ENCODE measurements at places on chromosomes 7 and 10.

- no peak for DNase-seq
These were observed 140.1 kb downstream of the HGF start for GRCh38 chr7:81629702-81630101.

GRCh38 chr7:141928146-141928844, 12.1 kb downstream of the OR9A4 start:
- no peak for DNase-seq

DNA sequence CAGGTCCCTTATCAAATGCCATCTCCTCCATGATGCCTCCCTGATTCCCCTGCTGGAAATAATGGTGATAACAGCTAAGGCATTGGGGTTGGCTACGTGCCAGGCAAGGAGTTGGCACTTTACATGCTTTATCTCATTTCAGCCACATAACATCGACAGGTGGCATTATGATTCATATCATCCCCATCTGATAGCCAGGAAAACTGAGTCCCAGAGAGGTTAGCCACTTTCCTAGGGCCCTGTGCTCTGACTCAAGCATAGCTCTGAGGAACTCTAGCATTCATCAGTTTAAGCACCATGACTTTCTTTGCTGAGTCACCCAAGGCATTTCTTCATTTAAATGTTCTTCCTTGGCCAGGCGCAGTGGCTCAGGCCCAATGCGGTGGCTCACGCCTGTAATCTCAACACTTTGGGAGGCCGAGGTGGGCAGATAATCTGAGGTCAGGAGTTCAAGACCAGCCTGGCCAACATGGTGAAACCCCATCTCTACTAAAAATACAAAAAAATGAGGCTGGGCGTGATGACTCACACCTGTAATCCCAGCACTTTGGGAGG, 6.6 kb downstream of the LEP start:
- DNase-seq, result no peak

DNA sequence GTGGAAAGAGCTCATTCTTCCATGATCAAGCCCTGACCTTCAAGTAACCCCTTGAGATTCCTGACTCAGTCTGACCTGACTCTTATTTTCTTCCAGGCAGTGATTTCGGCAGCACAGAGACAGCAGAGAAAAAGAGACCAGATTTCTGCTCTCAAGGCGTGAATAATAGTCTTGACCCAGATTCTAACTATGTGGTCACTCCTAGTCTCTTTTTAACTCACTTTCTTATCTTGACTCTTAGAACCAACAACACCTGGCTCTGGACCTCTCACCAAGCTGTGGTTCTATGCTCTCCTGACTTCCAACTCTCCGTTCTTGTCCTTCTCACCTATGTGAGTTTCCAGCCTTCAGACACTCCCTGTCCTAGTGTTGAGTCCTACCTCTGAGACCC, 36.9 kb upstream of the KDM7A start:
- no peak for DNase-seq

- DNase-seq, result no peak
These were observed 65.7 kb upstream of the PARD3 start for GRCh38 chr10:34880817-34881216.

DNA sequence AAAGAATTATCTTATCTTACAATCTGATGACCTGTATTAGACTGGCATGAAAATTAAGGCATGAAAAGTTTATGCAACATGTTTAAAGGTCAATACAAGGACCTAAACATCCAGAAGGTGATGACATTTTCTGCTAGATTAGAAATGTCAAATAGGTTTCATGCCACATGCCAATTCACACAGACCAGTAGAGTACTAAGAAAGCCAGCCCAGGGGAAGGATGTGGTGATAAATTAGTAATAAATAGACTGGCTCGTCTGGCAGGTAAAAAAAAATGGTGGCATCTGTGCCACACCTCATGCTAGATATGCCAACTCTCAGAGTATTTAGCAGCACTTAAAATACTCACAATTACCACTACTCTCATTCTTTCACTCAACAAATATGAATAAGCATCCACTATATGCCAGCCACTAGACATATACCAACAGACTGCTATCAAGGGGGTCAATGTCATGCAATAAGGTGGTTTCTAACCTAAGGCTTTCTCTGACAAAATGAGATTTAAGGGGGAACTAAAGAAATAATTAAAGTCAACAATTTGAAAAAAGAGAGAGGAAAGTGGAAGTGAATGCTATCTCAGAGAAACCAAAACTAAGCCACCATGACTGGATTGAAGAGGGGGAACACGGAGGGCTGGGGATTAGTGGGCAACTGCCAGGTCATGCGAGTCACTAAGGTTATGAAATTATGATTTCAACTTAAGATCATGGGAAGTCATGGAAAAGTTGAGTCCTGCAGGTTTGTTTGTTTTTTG, 83.5 kb downstream of the SGMS1 start:
- DNase-seq, result no peak

GRCh38 chr10:76251841-76252671, 820.6 kb downstream of the LRMDA start:
- no peak for DNase-seq

DNA sequence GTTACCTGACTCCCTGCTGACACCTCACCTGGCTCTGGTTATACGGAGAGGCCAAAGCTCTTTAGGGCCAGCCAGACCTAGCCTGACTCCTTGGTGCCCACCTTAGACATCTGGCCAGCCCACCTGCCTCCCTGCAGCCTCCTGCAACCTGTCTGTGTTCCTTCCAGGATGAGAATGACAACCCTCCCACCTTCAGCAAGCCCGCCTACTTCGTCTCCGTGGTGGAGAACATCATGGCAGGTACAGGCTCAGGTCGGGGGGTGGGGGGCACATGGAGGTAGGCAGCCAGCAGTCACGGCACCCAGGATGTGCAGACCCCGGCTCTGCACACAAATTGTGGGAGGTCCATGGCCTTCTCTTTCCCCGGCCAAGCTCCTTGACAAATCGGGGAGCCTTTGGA, 32.1 kb downstream of the C10orf105 start:
- no peak for DNase-seq

DNA sequence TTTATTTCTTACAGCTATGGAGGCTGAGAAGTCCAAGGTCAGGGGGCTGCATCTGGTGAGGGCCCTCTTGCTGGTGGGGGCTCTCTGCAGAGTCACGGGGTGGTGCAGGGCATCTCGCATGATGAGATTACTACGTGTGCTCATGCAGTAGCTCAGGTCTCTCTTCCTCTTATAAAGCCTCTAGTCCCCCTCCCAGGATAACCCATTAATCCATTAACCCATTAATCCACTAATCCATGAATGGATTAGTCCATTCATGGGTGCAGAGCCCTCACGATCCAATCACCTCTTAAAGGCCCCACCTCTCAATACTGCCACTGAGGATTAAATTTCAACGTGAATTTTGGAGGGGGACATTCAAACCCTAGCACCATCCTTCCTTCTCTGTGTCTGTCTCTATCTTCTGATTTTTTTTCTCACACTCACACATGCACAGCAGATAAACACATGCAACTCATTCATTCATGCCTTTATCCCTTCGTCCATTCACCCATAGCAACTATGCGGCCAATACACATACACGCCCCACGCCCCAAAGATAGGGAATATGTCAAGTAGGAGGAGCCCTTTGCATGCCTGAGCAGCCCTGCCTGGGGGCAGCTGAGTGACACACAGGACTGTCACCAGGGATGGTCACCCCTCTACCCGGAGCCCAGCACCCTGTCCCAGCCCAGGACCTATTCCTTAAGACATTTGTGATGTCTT, 86.5 kb downstream of the C10orf105 start:
- DNase-seq, result no peak

DNA sequence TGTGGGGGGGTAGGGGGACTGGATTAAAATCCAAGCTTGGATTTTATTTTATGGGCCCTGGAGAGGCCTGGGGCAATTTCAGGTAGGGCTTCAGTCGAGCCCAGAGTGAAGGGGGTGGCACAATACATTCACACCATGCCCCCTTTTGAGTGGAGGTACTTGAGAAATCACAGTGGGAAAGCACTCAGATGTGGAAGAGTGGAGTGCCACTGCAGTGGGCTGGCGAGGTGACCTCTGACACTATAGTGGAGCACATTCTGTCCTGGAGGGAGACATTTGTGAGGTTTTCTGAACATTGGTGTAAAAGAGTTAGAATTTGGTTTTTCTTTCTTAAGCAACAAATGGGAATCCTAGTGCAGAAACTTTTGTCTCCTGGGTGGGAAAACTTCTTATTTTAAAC, 143.2 kb downstream of the WNT2 start:
- DNase-seq, result no peak

- DNase-seq, result no peak
These were observed 595 bp downstream of the TBL2 start for GRCh38 chr7:73577627-73578341.

DNA sequence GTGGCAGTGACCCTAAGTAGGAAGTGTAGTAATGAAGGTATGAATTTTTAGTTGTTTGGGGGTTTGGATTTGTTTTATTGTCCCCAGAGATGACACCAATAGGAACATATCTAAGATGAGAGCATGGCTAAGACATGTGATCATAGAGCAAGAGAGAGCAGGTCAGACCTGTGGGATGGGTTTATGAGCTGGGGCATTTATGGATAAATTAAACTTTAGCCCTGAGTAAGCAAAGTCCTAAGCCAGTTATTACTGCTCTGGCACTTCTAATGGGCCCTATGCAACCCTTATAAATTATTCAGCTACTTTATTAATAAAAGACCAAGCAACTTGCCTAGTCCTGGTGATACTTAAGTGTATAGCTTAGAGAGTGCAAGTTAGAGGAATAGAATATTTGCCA, 85.1 kb downstream of the LRRC4 start:
- no peak for DNase-seq

DNA sequence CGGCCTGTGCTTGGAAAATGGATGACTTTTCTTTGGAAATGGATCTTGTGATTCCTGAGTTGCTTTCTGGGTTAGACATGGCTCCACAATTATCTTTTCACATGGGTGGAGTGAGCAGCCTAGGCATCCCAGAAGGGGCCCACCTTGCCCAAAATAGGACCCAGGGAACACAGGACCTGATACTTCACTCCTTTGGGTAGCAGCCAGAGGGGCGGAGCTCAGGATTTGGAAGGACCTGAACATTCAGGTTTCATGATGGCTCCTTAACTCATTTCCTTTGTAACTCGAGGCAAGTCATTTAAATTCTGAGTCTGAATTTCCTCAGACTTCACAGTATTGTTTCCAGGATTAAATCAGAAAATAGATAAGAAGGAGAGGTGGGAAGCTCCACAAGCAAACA, 178.3 kb upstream of the ZMIZ1 start:
- no peak for DNase-seq

GRCh38 chr10:88986549-88987242, 3.9 kb upstream of the FAS start:
- DNase-seq, result no peak

- DNase-seq, result no peak
These were observed 43.4 kb downstream of the FOXL3 start for GRCh38 chr7:333393-333764.

Measured in stimulated activated CD8-positive, alpha-beta memory T cell treated with anti-CD3 and anti-CD28 coated beads, Interleukin-4, amount 100 ng/mL, for 1 hour (primary cell).